ENCODE measurements at places on chromosomes 5 and 9.

DNA sequence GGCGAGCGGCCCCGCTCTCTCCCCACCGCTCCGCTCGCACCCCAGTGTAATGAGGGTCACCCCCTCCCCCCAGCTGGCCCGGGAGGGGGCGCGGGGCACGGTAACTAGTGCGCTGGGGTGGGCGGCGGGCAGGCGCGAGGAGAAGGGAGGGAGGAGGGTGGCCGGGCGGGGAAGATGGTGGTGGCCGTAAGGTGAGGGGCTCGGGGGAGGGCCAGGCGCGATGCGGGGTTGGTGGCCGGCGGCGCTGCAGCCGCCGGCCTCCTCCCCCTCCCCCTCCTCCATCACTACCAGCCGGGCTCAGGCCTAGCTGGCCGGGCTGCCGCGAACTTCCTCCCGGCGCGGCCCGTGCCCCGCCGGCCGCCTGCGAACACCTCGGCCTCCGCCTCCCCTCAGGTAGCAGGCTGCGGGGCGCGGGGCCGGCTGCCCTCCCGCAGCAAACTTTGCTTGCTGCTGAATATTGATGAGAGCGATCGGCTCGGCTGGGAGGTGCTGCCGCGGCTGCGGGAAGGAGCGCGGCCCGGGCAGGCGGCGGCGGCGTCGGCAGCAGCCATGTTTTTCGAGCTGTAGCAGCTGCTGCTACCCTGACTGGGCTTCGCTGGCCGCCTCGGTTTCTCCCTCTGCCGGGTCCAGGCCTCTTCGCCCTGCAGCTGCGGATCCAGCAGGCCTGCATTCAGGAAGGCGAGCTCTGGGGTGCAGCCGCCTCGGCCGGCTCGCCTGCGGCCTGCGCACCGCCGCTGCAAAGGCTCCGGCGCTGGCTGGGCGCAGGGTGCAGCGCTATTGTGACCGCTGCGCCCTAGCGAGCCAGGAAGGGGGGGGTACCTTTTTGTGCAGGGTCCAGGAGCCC lies 502 bp downstream of the NSD1 start:
- DNase-seq: peak; percentile 41

GRCh38 chr9:34079181-34079580 lies 30.5 kb upstream of the UBAP2 start:
- DNase-seq: no peak

- no peak for DNase-seq
These were observed 17.8 kb upstream of the ZNF622 start for GRCh38 chr5:16483361-16483760.

- DNase-seq: peak; percentile 21
These were observed 108.2 kb downstream of the UBE2R2 start for GRCh38 chr9:33924978-33925797.

DNA sequence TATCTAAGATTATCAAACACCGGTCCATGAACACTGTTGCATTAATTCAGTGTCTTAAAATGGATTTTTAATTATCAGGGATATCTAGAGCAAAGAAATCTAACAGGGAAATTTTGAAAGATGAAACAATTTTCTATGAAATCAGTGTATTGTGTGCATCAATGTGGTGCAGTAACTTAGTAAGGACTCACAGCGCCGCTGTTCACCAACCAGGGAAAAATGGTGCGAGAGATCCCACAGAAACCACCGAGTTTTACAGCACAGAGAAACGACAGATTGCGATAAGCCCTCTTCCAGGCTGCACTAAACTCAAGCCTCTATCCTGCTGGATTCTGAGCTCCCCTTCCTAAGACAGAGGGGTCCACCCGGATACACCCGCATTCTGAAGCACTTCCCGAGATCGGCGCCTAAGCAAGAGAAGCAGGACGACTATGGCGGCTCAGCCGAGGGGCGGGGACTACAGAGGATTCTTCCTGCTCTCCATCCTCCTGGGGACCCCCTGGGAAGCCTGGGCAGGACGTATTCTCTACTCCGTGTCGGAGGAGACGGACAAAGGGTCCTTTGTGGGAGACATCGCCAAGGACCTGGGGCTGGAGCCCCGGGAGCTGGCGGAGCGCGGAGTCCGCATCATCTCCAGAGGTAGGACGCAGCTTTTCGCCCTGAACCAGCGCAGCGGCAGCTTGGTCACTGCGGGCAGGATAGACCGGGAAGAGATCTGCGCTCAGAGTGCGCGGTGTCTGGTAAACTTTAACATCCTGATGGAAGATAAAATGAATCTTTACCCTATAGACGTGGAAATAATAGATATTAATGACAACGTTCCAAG lies at the start of gene PCDHGA7:
TSS of gene PCDHGA7 (plus strand) at position 274 of the 826 bp plus-strand sequence. CDS start at position 432, 158 bp downstream.
- DNase-seq: no peak

- DNase-seq: peak; percentile 50
These were observed 16.9 kb downstream of the RAD1 start for GRCh38 chr5:34898258-34898895.

DNA sequence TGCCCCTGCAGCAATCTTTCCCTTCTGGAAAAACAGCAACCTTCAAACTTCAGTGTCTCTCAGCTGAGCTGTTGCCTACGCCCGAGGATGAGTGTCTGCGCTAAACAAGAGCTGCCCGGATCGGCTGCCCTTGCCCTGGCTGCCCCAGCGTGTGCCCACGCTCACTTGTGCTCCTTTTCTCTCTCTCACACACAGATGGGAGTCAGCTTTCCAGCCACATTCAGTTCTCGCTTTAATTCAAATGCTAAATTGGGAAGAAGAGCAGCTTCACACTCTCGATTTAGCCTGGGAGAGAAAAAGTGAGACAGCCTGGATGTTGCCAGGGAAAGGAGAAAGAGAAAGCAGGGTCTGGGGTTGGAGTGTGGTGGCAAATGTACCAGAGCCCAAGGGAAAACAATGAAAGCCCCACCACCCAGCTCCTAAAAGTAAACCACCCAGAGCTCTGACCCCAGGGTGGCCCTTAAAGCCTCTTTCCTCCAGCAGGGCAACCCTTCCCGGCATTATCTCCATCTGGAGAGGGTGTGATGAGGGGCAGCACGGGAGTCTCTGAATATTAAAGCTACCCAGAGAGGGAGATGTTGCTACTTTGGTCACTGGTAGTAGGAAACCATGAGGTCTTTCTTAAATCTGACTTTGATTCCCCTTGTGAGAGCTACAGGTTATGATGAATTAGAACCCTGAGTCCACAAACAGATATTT lies 9.9 kb upstream of the EGR1 start:
- DNase-seq: no peak

DNA sequence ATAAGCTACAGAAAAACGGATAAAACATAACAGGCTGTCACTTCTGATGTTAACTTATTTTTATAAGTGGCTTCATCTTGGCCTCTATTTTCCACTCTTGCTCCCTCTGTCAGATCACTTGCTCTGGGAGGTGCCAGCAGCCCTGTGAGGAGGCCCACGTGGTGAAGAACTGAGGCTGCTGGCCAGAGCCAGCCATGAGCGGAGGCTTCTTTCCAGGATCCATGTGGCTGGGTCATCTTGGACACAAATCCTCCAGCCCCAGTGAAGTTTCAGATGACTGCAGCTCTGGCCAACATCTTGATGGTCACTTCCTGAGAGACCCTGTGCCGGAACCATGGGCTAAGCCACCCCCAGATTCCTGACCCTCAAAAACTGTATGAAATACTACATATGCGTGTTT lies 7.5 kb upstream of the CMBL start:
- DNase-seq: no peak

- DNase-seq: no peak
These were observed 1886.0 kb upstream of the CDH6 start for GRCh38 chr5:29307478-29307877.

- DNase-seq: peak; percentile 97
These were observed 5.9 kb downstream of the CYFIP2 start for GRCh38 chr5:157271740-157272271.

DNA sequence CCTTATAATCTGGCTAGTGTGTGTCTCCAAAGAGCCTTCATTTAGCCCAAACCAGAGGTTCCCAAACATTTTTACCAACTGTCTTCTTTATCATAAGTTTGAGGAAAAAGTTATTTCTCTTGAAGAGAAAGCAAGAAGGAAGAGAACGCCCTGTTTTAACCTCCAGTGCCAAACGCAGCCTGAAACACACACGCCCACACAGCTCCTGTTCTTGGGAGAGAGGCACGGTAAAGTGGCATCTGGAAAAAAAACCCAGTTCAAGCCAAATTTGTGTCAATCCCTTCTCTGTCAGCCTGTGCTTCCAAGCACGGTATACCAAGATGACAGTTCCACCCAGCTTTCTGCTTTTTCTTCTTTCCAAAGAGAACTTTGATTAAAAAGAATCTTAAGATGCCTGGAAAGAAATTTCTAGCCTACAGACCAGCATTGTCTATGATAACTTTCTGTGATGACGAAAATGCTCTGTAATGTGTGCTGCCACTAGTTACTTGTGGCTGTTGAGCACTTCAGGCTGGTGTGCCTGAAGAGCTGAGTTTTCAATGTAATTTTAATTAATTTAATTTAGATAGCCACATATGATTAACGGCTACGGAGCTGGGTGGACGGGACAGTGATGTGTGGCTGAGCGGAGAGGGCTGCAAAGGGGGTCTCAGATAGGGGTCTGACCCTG lies 62.3 kb downstream of the ACER2 start:
- no peak for DNase-seq

DNA sequence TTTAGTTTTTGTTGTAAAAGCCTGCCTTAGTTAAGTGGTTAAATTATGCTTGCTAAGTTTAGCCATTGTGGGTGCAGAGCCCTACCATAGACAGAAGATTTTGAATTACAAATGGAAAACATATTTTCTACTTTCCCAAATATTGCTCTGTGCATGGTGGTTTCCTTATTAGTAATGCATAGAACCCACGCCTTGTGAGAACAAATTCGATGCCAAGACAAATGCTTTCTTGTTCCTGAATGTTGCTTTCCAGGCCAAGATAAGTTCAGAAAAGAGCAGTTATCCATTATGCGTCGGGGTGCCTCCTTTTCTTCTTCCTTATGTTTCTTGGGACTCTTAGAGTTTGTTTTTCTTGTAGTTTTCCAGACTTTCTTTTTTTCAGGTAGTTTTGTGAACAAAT lies 31.0 kb upstream of the GARNL3 start:
- DNase-seq: no peak

DNA sequence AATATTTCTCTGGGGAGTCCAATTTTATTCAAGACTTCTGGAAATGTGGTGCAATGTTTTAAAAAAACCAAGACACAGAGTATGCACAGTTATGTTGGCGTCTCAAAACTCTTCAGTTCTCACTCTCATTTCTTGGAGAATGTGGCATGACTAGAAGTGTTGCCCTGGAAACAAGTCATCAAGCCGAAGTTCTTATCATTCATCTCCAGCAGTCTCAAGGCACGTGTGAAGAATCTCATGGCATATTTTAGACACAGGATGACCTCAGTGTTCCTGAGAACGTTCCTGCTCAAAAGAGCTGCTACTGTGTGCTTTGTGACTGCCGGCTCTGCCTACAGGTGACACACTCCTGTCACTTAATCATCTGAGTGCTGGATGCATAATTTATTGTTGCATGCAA lies 147.4 kb upstream of the IRX4 start:
- no peak for DNase-seq

GRCh38 chr5:142432369-142432863 lies 107.6 kb upstream of the SPRY4 start:
- DNase-seq: peak; percentile 19

DNA sequence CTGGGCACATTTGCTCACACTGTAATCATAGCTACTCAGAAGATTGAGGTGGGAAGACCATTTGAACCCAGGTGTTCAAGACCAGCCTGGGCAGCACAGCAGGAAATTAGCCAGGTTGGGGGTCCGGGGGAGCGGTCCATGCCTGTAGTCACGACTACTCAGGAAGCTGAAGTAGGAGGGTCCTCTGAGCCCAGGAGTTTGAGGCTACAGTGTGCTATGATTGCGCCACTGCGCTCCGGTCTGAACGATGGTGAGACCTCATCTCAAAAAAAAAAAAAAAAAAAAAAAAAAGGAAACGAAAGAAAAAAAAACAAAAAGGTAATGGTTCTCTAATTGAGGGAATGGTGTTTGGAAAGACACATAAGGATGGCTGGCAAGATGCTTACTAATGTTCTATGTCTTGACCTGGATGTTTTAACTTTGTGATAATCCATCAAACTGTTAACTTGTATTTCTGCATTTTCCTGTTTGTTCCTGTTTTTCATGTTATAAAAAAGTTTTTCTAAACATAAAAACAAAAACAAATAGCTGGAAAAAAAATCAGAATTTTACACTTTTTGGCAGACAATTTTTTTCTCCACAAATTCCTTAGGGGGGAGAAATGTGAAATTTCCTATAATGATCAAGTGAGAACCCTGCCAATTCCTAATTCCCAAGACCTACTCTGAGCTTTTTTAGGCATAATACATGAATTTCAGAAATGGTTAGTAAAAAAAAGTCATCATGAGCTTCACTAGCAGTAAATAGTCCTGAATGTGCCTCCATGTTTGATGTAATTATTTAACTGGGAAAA lies 96.9 kb downstream of the DENND1A start:
- no peak for DNase-seq

GRCh38 chr9:34653151-34654072 lies 1.4 kb downstream of the IL11RA start:
- DNase-seq: no peak

- DNase-seq: no peak
These were observed 422.6 kb downstream of the MAN2A1 start for GRCh38 chr5:110112348-110112747.

DNA sequence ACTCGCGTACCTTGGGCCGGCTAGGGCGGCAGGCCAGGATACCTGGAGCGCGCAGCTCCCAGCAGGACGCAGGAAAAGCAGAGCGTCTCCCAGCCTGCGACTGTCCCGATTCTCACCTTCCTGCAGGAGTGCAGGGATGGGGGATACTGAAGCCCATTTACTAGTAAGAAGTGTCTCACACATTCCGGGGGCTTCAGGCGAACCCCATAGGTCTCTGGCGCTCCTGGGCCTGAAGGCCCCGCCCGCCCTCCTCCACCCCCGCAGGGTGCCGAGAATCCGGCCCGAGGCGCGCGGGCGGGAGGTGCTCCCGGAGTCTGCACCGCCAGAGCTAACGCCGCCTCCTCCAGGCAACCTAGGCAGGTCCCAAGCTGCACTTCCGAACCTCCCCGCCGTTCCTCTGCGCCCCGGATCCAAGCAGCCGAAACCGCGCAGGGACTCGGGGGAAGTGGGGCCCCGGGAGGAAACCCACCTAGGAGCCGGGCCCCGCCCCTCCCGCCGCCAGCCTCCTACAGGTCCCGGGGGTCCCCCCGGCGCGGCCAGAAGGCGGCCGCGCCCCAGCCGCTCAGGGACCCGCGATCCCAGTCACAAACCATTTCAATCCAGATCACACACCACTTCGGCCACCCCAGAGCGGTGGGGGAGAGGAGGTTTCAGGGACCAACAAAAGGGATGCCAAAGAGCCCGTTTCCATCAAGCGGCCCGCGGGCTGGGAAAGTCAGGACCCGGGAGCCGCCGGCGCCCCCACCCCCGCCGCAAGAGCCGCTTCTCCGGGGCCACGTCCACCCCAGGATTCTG lies 1.2 kb downstream of the ROR2 start:
- DNase-seq: no peak

DNA sequence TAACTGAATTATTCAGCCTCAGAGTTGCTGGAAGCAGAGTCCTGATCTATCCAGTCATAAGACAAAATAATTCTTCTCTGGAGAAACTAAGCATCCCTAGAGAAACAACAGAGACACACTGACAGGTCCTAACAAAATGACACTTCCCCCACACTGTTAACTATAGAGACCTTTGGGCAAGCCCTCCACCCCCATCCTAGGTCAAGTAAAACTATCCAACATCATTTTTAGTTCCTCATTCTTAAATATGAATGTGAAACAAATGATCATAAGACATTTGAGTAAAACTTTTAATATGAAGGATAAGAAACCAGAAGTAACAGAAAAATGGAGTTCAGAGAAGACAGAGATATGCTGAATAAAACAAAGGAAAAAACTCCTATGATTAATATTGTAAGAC lies 30.9 kb downstream of the CNTLN start:
- no peak for DNase-seq

GRCh38 chr9:3647652-3648051 lies 121.9 kb upstream of the RFX3 start:
- DNase-seq: no peak

- DNase-seq: no peak
These were observed 60.5 kb upstream of the C5orf46 start for GRCh38 chr5:147966829-147967228.
